Stimulated activated CD4-positive, alpha-beta T cell treated with anti-CD3 and anti-CD28 coated beads, Interleukin-12 subunit alpha, Interleukin-12 subunit beta, amount 100 ng/mL, for 24 hours (primary cell): ENCODE measurements at places on chromosomes 7 and 10.

DNA sequence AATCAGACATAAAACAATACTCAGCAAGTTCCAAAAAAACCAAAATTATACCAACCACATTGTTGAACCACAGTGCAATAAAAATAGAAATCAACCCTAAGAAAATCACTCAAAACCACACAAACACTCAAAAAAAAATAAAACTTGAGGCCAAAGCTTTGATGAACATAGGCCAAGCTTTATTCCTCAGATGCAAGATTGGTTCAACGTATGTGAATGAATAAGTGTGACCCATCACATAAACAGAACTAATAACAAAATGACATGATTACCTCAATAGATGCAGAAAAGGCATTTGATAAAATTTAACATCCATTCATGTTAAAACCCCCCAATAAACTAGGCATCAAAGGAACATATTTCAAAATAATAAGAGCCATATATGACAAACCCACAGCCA lies 506.1 kb upstream of the FZD8 start:
- DNase-seq = no peak

- no peak for DNase-seq
Measured at GRCh38 chr7:45984386-45985295, 63.6 kb upstream of the IGFBP3 start.

- no peak for DNase-seq
Measured at GRCh38 chr7:98194672-98195457, 16.4 kb upstream of the BHLHA15 start.

GRCh38 chr7:151386301-151387160 lies 23.3 kb downstream of the WDR86 start:
- no peak for DNase-seq

- no peak for DNase-seq
Measured at GRCh38 chr7:117095055-117095454, 141.8 kb downstream of the ST7 start.

DNA sequence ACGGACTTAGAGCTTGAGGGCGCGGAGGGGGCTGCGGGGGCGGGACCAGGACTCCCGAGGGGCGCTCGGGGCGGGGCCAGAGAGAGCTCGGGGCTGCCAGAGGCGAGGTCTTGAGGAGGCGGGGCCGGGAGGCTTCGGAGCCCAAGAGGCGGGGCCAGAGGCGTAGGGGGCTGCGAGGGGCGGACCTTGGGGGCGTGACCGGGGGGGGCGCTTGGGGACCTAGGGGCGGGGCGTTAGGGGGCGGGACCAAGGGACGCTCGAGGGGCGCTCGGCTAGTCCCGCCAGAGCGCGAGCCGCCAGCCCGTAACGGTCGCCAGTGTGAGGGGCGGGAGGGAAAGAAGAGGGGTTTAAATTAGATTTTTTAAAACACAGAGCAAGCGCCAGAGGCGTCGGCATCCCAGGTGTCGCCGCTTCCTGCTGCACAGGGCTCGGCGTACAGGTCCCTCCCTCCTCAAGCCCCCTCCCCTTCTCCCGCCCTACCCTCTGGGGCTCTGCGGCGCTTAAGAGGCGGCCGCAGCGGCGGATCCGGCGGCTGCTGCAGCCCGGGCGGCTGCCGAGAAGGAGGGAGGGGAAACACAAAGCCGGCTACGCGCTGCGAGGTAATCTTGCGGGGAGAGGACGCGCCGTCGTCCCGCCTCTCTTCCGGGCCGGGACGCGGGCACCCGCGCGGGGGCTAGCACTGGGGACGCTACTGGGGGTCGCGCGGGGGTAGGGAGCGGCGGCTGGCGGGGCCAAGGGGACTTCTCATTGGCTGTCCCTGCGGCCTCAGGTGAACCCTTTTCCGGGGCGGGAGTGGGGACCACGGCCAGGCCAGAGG lies at the start of gene ADD3:
ADD3 (plus strand) TSS at position 284 of the 817 bp plus-strand sequence. CDS start 92,670 bp downstream, outside the sequence.
- peak; percentile 85 for DNase-seq

DNA sequence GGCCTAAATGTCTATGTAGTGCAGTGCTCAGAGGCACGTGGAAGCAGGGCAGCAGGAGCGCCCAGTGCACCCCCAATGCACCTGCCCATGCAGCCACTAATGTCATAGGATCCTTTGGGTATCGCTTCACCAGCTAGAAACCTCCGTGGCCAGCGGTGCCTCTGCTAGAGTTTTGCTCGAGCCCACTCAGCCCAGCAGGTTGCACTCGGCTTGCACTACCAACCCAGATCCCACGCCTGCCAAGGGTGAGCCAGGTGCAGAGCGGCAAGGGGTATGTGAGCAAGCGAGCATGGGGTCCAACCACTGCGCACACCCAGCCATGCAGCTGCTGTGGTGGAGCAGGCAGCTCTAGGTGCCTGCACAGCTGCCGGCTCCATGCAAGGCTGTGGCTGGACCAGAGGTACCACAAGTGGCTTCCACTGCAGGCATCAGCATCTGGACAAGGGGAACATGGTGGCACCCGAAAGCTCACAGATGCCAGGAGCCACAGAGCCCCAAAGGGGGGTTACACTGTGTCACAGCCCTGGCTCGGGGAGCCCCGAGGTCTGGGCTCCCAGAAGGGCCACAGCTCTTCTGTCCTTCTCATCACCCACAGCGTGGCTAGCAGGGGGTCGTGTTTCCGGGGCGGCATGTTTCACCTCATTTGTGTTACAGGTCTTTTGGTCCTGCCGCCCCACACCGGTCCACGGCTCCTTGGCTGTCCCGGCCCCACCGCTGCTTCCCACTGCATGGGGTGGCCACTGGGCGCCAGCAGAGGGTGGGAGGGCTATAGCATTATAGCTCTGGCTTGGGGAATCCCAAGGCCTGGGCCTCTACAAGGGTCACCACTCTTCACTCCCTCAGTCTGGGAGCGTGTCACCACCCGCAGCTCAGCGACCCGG lies 2.3 kb upstream of the NCAPG2 start:
- no peak for DNase-seq

DNA sequence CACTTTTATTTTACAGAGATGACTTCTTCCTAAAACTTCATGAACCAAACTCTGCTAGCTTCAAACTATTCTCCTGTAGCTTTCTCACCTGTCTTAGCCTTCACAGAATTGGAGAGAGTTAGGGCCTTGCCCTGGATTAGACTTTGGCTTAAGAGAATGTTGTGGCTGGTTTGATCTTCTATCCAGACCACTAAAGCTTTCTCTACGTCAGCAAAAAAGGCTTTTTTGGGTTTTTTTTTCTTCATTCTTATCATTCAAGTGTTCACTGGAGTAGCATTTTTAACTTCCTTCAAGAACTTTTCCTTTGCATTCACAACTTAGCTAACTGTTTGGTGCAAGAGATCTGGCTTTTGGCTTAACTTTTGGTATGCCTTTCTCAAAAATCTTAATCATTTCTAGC lies 19.3 kb upstream of the CCDC172 start:
- DNase-seq = no peak

GRCh38 chr7:45155941-45156340 lies 1.6 kb upstream of the RAMP3 start:
- DNase-seq = no peak

GRCh38 chr10:59047180-59047579 lies 129.3 kb upstream of the PHYHIPL start:
- DNase-seq = no peak

DNA sequence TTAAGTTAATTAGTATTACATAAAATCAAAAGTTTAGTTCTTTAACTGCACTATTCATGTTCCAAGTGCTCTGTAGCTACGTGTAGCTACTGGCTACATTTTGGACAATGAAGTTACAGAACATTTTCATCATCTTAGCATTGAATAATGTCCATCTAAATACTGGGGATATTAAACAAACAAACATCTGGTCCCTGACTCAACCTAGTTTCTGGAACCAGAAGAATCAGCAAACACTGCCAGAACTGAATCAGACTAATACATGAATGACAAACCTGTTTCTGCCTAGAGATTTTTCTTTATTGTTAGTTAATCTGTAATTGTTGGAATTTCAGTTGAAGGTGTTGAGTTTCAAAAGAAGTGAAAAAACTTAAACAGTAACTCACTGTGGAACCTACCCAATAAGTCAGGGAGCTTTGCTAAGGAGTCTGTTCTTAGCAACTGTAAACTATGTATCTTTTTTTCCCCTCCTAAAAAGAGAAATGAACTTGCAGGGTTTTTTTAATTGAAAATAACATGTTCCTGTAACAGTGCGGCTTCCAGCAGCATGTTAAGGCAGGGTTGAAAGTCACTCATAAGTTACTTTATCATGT lies 58.3 kb downstream of the CDK13 start:
- no peak for DNase-seq

- DNase-seq = no peak
Measured at GRCh38 chr7:40583667-40584444, 449.1 kb downstream of the SUGCT start.

GRCh38 chr10:76666891-76667290 lies 970.7 kb downstream of the KCNMA1 start:
- no peak for DNase-seq

DNA sequence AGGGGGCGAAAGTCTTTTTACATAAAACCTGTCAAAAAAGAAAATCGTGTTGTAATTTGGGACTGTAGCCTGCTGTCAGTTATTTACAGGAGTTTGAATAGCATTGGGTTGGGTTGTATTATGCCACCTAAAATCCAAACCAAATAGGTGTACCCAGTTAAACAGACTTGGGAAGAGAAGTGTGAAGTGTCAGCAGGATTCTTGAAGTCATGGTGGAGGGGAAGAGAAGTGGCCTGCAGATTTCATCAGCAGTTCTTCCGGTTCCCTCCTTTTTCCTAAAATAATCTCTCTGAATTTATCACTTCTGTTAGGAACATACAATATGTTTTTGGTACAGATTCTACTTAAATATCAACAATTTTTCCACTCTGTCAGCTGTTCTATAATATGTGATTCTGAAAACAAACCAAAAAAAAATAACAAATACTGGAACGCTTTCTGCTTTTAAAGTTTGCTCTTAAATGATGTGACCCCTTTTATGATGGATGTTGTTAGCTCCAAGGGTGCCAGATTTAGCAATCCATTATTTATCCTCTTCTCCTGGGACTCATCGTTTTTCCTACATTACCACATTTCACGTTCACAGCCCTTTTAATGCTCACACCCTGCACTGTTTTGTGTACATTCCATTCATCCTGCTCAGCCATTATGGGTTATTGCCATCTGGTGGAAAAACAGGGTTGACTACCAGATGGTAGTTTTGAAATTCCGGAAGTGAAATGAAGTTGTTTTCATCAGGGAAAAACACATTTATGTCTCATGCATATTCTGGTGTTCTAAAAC lies 18.7 kb upstream of the ARHGAP12 start:
- no peak for DNase-seq

- no peak for DNase-seq
Measured at GRCh38 chr7:117158941-117159697, 163.7 kb downstream of the WNT2 start.

DNA sequence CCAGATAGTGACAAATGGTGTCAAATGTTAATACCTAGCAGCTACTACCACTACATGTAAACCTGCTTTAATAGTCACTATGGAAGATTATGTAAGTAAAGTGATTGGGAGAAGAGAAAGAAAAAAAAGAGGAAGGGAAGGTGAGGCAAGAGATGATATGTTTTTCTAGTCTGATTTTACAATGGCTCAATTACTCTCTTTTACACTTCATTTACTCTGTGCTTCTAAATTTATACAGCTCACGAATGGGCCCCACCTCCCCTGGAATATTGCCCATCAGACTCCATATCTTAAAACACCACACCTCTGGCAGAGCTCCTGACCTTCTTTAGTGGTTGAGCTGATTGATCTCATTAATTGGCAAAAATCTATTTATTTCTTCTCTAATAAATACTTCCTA lies 28.0 kb upstream of the IKZF1 start:
- no peak for DNase-seq

DNA sequence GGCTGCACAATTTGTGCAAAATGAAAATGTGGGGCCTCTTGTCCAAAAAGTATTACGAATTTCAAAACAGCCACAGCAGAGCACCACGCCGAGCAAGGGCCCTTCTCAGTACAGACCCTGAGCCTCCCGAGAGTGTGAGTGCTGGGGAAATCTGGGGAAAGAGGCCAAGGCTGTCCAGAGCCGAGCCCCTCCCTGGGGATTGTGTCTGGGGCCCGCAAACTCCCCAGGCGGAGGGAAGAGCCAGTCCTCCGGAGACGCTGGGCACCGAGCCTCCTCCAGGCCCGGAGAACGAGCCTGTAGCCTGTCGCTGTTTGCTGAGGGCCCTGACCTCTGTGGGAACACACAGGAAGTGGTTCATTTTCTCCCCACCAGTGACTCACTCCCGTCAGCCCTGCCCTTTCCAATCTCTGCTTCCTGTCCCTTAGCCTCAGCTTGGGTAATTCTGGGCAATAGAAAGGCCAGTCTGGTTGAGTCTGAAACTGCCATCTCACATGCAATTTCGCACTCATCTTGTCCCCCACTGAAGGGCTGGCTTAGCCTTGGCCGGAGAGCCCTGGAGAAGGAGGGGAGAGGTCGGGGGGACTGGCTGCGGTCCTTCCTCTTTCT lies 19.5 kb upstream of the GNA12 start:
- DNase-seq = peak; percentile 70
